ENCODE measurements at places on chromosomes 12 and 14.

GRCh38 chr12:91515944-91516694 lies 333.5 kb upstream of the DCN start:
- DNase-seq, result no peak

- DNase-seq, result no peak
These were observed 141.9 kb downstream of the ANO6 start for GRCh38 chr12:45357539-45358417.

- no peak for DNase-seq
These were observed 20.2 kb upstream of the FUT8 start for GRCh38 chr14:65392296-65392695.

DNA sequence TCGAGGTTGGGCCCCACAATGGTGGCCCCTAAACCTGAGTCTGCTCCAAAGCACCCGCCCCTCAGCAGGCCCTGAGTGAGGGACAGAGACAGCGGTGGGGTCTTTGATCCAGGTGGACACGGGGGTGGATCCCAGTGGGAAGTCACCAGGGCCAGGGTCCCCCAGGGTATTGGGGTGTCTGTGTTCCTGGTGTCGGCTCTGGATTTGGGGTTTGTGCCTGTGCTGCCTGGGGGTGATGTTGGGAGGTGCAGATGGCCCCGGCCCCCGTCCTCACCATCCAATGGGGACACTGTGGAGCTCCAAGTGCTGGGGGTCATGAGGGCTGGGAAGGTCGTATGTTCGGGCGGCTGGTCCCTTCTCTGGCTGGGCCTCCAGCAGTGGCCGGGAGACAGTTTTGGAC lies 354.2 kb downstream of the TMEM121 start:
- no peak for DNase-seq

GRCh38 chr12:43816168-43816567 lies 10.1 kb upstream of the TWF1 start:
- DNase-seq, result no peak

All from GM20000 (cell line).